ENCODE measurements at places on chromosomes 12 and 14. TPM values are rescaled to one million over a fixed set of nuclear protein-coding genes. Genes with fewer than 3 reads are reported as not detected.
A peak's percentile ranks its signal among the peaks of the same experiment; 100 is the strongest.

Gene ST8SIA1
- 14.4 TPM for total RNA-seq

Gene MBD6
- total RNA-seq = 58.5 TPM

Gene ZFHX2
- total RNA-seq = 27.3 TPM

Gene LMNTD1
- not detected for total RNA-seq

Gene CPM
- 2.7 TPM for total RNA-seq

Gene GPX2
- not detected for total RNA-seq

Gene AVPR1A
- 0.05 TPM for total RNA-seq

DNA sequence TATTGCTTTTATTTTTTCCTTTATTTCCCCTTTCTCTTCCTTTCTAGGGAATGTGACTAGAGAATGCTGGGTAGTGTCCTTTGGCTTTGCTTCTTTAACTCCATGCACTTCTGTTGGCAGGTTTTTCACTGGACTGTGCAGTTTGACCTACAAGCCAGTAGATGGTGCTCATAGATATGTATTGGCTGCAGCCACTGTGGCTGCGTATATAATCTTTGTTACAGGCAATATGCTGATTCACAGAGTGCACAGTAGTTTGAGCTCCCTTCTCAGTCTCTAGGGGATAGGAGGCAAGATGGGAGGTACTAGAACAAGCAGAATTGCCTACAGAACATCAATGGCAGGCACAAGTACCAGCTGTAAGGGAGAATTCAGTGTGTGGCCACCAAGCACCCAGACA lies 503.5 kb downstream of the LRFN5 start:
- H3K27me3 ChIP-seq = no peaks in the 10 kb centered on the region
- no peaks in the 10 kb centered on the region for H3K36me3 ChIP-seq
- no peak overlapping the region for H3K4me3 ChIP-seq

GRCh38 chr12:29783773-29784666 lies at the start of gene TMTC1:
TMTC1 (minus strand) TSS chr12:29783942; CDS start chr12:29783751, 191 bp downstream.
- no peak within 1 kb of the TSS for H3K27ac ChIP-seq
- H3K4me1 ChIP-seq = peaks cover 10% of the 10 kb centered on the region
- peaks cover 24% of the 10 kb centered on the region for H3K27me3 ChIP-seq
- peak; percentile 51 for DNase-seq

DNA sequence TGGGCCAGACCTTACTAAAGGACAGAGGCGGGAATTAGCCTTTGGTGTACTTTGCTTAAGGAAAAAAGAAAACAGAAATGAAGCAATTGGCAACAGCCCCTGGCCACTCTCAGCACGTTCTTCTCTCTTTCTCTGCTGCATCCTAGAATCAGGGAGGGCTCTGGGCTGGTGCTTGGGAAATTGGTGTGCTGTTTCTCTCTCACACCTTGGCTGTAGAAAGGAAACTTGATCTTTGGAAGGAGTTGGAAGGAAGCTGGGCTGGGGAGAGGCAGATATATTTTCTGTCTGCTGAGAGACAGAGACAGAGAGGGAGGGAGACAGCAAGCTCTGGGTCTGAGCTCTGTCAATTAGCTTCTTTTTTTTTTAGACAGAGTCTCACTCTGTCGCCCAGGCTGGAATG lies 27.4 kb downstream of the NOS1 start:
- H3K36me3 ChIP-seq = no peaks in the 10 kb centered on the region
- H3K27me3 ChIP-seq = peaks cover 6% of the 10 kb centered on the region
- H3K4me1 ChIP-seq = no peaks in the 10 kb centered on the region

GRCh38 chr14:76312821-76313220 lies 63.1 kb upstream of the ESRRB start:
- H3K4me1 ChIP-seq = no peaks in the 10 kb centered on the region
- H3K27ac ChIP-seq = no peak overlapping the region
- H3K27me3 ChIP-seq = peaks cover 5% of the 10 kb centered on the region
- no peak for DNase-seq

DNA sequence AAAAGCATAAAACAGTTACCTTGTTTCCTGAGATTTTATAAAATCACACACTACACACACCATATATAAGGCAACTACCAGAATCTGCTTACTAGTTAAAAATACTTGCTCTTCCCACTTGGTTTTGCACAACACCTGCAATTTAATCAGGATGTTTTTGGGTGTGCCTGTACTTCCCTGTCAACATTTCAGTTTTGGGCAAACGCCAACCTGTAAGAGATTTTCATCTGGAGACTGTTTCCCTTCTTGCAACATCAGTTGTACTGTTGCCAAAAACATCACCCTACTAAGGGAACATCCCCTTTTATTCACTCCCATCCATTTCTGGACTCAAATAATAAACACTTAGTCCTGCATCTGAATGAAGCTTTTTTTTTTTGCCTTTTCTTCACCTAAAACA lies 172.3 kb downstream of the DUSP6 start:
- no peak overlapping the region for H3K27ac ChIP-seq
- no peaks in the 10 kb centered on the region for H3K27me3 ChIP-seq
- peak; percentile 64 for DNase-seq
- H3K4me1 ChIP-seq = no peaks in the 10 kb centered on the region

DNA sequence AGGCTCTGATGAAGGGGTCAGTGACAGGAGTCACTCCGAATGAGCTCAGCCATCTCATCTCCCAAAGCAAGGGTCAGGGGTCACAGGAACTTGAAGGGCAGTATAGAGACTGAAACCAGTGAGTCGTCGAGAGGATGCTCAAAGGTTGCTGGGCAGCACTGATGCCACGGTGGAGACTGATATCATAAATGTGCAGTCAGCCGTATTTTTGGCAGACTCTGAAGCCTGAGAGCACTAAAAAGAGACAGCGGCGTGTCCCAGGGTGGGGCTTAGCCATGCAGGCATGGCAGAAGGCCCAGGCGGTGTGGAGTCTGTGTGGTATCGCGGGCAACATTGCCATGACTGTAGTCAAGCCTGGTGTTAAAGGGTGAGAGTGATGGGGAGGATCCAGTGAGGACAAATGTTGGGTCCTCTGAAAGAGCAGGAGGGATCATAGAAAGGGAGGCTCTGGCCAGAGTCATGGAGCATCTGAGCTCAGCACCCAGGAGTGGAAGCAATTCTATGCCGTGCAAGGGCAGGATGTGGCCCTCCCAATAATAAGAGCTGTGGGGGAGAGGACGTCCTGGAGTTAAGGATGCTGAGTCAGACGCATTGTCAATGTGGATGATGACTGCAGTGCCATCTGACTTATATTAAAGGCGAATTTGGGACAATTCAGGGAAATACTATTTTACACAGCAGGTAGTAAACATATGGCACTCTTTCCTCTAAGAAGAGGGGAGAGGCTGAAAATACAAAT lies 241.2 kb upstream of the FKBP4 start:
- H3K4me3 ChIP-seq = no peak overlapping the region
- DNase-seq = no peak
- H3K36me3 ChIP-seq = no peaks in the 10 kb centered on the region
- H3K4me1 ChIP-seq = no peaks in the 10 kb centered on the region

- no peaks in the 10 kb centered on the region for H3K4me1 ChIP-seq
- no peak overlapping the region for H3K27ac ChIP-seq
- DNase-seq = no peak
- no peaks in the 10 kb centered on the region for H3K36me3 ChIP-seq
Observed at GRCh38 chr12:107545737-107546353, 139.8 kb upstream of the PWP1 start.

- H3K36me3 ChIP-seq = no peaks in the 10 kb centered on the region
- H3K4me3 ChIP-seq = no peak overlapping the region
- no peaks in the 10 kb centered on the region for H3K27me3 ChIP-seq
- peak; percentile 65 for DNase-seq
Observed at GRCh38 chr14:61588419-61588901, 106.9 kb upstream of the HIF1A start.

DNA sequence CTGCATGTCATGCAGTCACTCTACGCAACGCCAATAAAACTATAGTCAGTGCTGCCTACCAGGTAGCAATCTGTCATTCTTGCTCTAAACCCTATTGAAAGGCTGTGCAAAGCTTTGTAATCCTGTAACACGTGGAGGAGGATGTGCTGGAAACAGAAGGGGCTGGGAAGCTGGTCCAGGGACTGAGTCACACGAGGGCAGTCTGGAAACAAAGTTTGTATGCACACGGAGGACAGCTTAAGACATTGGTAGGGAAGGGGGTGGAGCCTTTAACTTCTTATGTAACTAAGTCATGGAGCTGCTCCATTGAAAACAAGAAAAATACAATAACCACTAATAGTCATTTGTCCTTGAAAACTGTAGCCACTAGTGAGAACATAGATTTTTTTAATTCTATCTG lies 128.0 kb downstream of the BCAT1 start:
- no peak overlapping the region for H3K4me3 ChIP-seq

DNA sequence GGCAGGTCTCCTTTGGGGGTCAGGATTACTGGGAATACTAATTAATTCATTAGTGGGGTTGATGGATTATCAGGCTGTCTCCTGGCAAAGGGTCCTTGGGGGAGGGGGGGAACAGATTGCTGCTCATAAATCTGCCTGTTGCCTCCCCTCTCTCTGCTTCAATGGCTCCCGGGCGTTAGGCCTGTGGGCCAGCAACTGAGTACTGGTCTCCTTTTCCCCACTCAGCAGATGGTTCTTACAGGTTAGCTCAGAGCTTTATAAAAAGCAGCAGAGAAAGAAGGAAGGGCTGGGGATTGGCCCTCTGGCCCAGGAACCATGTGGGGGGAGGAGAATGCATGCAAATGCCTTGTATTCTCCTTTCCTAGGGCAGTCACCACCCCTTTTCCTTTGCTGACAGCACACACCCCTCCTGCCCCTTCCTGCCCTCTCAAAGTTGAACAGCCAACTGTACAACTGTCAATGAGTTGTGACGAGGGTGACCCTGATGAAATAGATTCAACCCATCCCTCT lies 2.3 kb upstream of the NEUROD4 start:
- H3K4me1 ChIP-seq = no peaks in the 10 kb centered on the region
- no peaks in the 10 kb centered on the region for H3K36me3 ChIP-seq

GRCh38 chr12:32390572-32391219 lies 8.7 kb upstream of the FGD4 start:
- no peak overlapping the region for H3K27ac ChIP-seq
- no peak for DNase-seq
- H3K4me1 ChIP-seq = no peaks in the 10 kb centered on the region
- H3K4me3 ChIP-seq = peak overlapping the region; percentile 33
- no peaks in the 10 kb centered on the region for H3K27me3 ChIP-seq

Measured in astrocyte (in vitro differentiated cells and primary cell).